COR-L47 (cell line): ENCODE measurements at places on chromosomes 12 and 14.

DNA sequence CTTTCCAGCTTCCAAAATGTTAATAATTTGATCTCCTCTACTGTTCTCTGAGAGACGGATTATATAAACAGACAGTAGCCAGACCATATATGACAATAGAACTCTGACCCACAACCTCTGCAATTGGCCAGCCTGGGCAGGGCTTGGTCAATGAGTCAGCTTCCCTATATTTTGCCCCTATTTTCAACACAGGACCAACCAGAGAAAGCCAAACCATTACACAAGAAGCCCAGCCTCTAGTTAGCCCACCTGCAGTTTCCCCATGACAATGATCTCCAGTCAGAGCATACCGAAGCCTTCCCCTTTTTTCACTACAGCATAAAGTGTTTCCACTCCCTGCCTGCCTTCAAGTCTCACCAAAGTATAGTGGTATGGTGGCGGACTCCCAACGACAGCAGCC lies 7.6 kb upstream of the EXD2 start:
- DNase-seq, result no peak

- no peak for DNase-seq
Observed at GRCh38 chr12:578748-579419, 84.4 kb downstream of the NINJ2 start.

- DNase-seq, result no peak
Observed at GRCh38 chr12:10540776-10541205, 35.1 kb downstream of the EIF2S3B start.

DNA sequence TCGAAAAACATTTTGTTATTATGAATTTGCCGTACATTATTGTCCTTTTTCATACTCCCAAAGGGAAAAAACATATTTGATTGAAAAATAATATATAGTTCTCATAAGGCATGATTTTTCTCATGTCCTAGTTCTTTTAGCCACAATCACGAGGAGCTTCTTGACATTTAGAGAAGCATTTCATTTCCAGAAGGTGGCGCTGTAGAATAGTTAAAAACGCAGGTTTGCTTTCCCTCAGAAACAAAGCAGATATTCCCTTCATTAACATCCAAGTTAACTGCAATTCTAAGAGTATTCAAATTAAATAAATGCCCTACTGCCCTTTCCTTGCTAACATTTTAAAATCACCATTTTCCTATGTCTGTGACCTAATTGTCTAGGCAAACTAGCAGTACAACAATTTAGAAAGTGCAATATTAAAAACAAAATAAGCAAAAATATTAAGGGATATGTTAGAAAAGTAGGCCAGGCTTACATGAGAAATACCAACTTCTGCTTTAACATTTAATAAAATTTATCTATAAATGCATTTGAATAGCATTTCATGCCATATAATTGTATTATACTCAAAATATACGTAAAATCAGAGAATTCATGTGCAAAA lies 10.9 kb upstream of the PIK3C2G start:
- DNase-seq, result peak; percentile 20

DNA sequence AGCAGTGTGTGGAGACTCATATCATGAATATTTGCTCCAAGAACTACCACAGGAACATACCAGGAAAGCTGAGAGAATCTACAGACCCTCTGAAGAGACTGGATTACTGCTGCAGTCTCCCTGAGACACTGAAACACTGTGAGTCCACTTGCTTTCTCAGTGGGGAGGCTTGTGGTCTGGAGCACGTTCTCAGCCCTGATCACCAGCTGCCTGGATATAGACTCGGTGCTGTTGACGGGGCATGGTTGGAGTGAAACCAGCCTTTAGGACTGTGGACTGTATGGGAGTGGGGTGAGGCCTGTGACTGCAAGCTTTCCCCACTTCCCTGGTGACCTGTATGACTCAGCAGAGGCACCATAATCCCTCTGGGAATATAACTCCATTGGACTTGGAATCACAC lies 525.8 kb upstream of the FBXO33 start:
- DNase-seq, result no peak

DNA sequence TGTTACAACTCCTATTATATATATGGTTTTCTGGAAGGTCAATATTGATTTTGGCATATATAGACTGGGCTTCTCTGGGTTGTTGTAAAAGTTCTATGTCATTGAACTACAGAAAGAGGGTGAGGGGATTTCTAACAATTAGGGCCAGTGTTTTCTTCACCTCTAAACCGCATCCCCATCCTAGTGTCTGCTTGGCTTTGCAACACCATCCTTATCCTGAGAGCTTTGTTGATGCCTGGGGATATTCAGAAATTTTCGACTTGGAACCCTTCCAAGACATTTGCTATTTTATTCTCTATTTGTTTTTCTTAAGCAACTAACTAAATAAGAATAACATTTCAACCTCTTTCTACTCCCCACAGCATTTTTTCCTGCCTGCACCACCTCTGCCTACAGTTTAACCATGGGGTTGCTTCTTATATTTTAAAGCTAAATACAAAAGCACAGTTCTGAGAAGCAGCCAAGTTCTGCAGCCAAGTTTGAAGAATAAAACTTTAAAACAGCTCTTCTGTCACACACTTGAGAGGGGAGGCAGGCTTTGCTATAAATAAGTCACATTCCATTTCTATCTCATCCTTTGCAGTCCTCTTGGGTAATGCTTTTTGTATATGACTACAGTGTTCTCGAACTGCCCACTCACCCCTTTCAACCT lies 53.4 kb downstream of the RGS6 start:
- no peak for DNase-seq

- no peak for DNase-seq
Observed at GRCh38 chr14:65462411-65462810, 49.9 kb downstream of the FUT8 start.

GRCh38 chr14:63650256-63650952 lies 8.7 kb upstream of the WDR89 start:
- no peak for DNase-seq

DNA sequence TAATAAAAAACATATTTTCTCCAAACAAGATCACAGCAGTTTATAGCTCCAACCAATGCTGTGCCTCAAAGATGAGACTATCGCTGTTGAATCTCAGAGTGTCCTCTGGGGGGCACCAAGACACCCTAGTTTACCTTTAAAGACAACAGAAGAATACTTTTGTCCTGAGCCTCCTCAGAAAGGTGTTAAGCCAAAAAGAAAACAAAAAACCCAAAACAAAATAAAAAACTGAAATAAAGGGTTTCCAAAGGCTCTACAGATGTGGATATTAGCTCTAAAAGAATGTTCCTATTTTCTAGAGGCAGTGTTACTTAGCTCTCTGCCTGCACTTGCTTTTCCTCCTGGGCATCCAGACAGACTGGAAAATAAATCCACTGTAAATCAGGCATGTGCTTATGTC lies 86.9 kb upstream of the TTC7B start:
- DNase-seq, result peak; percentile 72

- DNase-seq, result no peak
Observed at GRCh38 chr12:10967409-10967808, 19.3 kb downstream of the TAS2R50 start.

- no peak for DNase-seq
Observed at GRCh38 chr12:93612776-93613175, 40.3 kb downstream of the SOCS2 start.

- DNase-seq, result no peak
Observed at GRCh38 chr12:64253356-64253755, 31.3 kb upstream of the KICS2 start.

GRCh38 chr12:74647256-74647655 lies 109.6 kb downstream of the ATXN7L3B start:
- no peak for DNase-seq

DNA sequence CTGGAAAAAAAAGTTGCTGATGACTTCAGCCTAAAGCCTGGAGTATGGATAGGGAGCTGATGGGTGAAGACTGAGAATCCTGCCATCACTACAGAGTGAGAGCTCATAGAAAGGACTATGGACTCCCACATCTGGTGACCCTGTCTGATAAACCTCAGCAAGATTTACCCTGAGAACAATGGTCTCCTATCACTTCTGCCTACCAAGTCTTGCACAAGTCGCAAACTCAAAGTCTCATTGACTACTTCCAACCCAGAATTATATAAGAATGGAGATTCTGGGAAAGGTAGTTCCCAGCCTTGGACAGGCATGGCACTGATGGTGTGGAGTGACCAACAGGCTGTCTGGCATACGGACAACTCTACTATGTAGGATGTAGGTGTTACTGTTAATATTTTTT lies 9.7 kb upstream of the MDM1 start:
- no peak for DNase-seq

GRCh38 chr14:99066378-99066777 lies 205.6 kb downstream of the BCL11B start:
- no peak for DNase-seq

- no peak for DNase-seq
Observed at GRCh38 chr12:9319044-9319841, 111.0 kb upstream of the PZP start.

GRCh38 chr14:106174206-106174605 lies 647.8 kb downstream of the TMEM121 start:
- DNase-seq, result no peak

DNA sequence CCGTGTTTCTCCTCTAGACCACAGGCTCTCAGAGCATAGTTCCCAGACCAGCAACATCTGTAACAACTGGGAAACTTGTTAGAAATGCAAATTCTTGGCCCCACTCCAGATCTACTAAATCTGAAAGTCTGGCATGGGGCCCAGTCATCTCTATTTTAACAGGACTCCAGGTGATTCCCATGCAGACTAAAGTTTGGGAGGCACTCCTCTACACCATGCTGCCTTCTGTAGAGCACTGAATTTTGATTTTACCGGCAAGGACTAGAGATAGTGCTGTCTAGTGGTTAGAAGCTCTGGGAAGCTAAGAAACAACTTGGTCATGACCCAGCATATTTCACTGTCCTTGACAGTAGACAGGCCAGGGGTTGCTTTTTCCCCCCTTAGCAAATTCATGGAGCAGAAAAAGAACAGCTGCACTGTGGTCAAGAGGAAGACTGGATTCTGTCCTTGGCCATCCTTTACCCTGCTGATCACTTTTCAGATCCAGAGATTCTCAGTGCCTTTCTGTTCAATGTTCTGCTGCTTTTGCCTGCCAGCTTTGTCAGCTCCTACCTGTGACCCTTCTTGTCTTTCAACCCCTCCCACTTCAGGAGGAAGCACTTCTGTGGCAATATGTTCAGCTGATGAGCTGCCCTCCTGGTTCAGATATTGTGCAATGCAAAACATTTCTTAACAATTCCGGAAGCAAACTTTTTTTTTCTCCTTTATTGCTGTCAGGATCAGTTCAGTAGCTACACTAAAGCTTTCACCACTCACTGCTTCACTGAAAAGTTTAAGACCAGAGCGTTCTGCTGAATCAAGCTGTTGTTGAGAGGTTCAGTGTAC lies 133.8 kb upstream of the NUDT4 start:
- peak; percentile 54 for DNase-seq

GRCh38 chr14:31241450-31242114 lies 34.0 kb upstream of the HECTD1 start:
- DNase-seq, result no peak
